HFFc6 (cell line): ENCODE measurements at places on chromosomes 4 and X. TPM values are rescaled to one million over a fixed set of nuclear protein-coding genes. Genes with fewer than 3 reads are reported as not detected.

SLC38A5 gene
- total RNA-seq: 0.26 to 0.75 TPM (median 0.32 TPM) in 3 replicates

SUPT20HL1 gene
- total RNA-seq: not detected in 3 replicates

RBM46 gene
- not detected in 3 replicates for total RNA-seq

INTS6L gene
- total RNA-seq: 1.5 to 2.3 TPM (median 2.0 TPM) in 3 replicates

BCORL1 gene
- 13.5 to 14.9 TPM (median 14.3 TPM) in 3 replicates for total RNA-seq

SLIT2 gene
- total RNA-seq: 110 to 144 TPM (median 119 TPM) in 3 replicates

CRLF2 gene
- not detected in 3 replicates for total RNA-seq

NSG1 gene
- total RNA-seq: not detected in 2 replicates

CCNI gene
- 132 to 183 TPM (median 156 TPM) in 3 replicates for total RNA-seq
